ENCODE measurements at places on chromosomes 3 and 15.
A peak's percentile ranks its signal among the peaks of the same experiment; 100 is the strongest.

- DNase-seq = no peak
- H3K4me1 ChIP-seq = no peaks in the 10 kb centered on the region
- no peak overlapping the region for H3K4me3 ChIP-seq
- H3K36me3 ChIP-seq = no peaks in the 10 kb centered on the region
Measured at GRCh38 chr15:93166675-93167074, 77.7 kb upstream of the RGMA start.

- no peak overlapping the region for H3K27ac ChIP-seq
- DNase-seq = no peak
- no peaks in the 10 kb centered on the region for H3K36me3 ChIP-seq
- H3K4me1 ChIP-seq = peaks cover 11% of the 10 kb centered on the region
- no peak overlapping the region for H3K4me3 ChIP-seq
- no peaks in the 10 kb centered on the region for H3K27me3 ChIP-seq
Measured at GRCh38 chr15:60656041-60656440, 177.1 kb upstream of the ICE2 start.

DNA sequence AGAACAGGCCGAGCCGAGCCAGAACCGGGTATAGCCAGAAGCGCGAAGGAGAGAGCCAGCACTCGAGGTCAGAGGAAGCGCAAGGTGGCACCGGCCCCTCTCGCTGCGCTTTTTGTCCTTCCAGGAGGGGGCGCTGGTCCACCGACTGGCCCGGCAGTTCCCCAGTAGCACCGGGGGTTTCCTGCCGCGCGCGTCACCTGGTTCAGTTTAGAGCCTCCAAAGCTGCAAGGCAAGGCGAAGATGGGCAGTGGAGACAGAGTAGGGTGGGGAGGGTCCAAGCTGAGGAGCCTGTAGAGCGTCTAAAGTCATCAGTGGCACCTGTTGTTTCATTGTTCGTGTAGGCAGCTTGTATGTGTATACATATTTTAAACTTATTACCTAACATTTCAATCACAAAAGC is 7.6 kb upstream of the NR2E3 start:
- no peaks in the 10 kb centered on the region for H3K36me3 ChIP-seq
- H3K4me1 ChIP-seq = peaks cover 15% of the 10 kb centered on the region
- H3K27me3 ChIP-seq = no peaks in the 10 kb centered on the region
- DNase-seq = no peak

GRCh38 chr3:124886168-124887056 is 753 bp downstream of the ITGB5 start:
- H3K27ac ChIP-seq = peak overlapping the region; percentile 94
- peaks cover 17% of the 10 kb centered on the region for H3K4me1 ChIP-seq
- no peak for DNase-seq

DNA sequence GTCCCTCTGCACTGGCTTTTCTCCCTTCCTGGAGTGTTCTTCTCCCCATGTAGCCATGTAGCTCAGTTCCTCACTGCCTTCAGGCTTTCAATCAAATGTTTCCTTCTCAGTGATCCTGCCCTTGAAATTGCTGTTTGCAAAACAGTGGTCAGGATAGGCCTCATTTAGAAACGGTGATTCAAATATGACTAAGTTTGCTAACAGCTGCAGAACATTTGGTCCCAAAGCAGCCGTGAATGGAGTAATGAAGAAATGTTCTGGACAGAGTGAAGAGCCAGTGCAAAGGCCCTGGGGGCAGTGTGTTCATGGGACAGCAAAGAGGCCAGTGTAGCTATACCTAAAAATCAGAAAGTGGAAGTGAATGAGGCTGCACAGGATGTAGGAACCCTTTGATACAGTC is 223.4 kb downstream of the FEZF2 start:
- H3K4me1 ChIP-seq = no peaks in the 10 kb centered on the region
- no peak overlapping the region for H3K27ac ChIP-seq
- no peak for DNase-seq
- no peak overlapping the region for H3K4me3 ChIP-seq
- H3K36me3 ChIP-seq = no peaks in the 10 kb centered on the region

- peak within 1 kb of the TSS; percentile 47 for H3K4me3 ChIP-seq
- no peak for DNase-seq
- H3K27me3 ChIP-seq = peaks cover 15% of the 10 kb centered on the region
- H3K27ac ChIP-seq = no peak within 1 kb of the TSS
Measured at GRCh38 chr3:141050576-141051442, at the start of gene SPSB4. TSS of gene SPSB4 (plus strand) at chr3:141051347. CDS start at chr3:141066105, 14,758 bp downstream.

DNA sequence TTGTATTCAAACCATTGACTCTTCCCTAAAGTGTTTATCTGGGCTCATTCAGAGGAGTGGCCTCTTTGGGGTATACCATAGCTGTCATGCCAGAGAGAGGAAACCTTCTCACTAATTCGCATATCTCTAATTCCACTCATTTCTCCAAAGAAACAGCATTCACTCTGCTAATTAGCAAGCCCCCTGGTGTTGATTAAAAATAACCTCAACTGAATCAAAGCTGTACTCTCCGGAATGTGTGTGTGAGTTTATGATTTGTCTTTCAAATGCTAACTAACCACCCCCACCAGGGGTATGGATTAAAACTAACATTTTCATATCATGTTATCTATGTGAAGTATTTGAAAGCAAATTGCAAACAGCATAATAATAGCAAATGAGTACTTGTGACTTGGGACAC is 45.5 kb downstream of the PAQR5 start:
- H3K27ac ChIP-seq = no peak overlapping the region
- no peaks in the 10 kb centered on the region for H3K4me1 ChIP-seq
- H3K27me3 ChIP-seq = no peaks in the 10 kb centered on the region

DNA sequence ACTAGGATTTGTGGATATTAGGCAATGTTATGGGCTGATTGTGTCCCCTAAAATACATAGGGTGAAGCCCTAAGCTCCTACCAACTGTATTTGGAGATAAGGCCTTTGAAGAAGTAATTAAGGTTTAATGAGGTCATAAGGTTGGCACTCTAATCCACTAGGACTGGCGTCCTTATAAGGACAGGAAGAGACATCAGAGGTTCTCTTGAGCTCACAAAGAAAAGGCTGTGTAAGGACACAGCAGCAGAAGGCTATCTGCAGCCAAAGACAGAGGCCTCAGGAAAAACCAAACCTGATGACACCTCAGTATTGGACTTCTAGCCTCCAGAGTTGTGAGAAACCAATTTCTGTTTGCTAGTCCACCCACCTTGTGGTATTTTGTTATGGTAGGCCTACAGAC is 416.7 kb downstream of the ZBTB20 start:
- no peak for DNase-seq
- H3K27me3 ChIP-seq = no peaks in the 10 kb centered on the region
- no peak overlapping the region for H3K4me3 ChIP-seq

DNA sequence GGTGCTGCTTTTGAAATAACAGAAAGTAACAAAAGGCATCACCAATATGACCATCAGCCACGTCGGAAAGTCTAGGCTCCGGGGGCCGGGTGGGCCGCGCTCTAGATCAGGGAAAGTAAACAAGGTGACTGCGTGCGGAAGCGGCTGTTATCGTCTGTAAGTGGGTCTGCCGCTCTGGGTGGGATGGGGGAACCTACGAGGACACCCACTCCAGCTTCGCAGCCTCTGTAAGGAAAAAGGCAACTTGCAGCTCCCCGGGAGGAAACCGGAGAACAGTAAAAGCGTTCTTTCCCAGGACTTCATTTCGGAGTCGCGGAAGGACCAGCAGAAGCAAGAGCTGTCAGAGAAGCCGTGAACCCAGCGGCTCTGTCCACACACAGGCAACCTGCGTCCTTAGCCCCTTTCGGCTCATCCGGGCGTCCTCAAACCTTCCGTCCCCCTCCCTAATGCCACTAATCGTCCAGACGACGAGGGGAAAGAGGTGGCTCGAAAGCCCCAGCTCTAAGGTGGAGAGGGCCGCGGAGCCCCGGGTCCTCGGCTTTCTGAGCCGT is 461 bp downstream of the XRN1 start:
- H3K4me1 ChIP-seq = peaks cover 8% of the 10 kb centered on the region
- no peaks in the 10 kb centered on the region for H3K36me3 ChIP-seq
- H3K27me3 ChIP-seq = no peaks in the 10 kb centered on the region
- DNase-seq = no peak
- H3K27ac ChIP-seq = peak overlapping the region; percentile 99
- peak overlapping the region; percentile 95 for H3K4me3 ChIP-seq

- H3K36me3 ChIP-seq = no peaks in the 10 kb centered on the region
- H3K4me3 ChIP-seq = no peak overlapping the region
- no peaks in the 10 kb centered on the region for H3K4me1 ChIP-seq
- no peak overlapping the region for H3K27ac ChIP-seq
Measured at GRCh38 chr3:32127219-32127826, 20.9 kb downstream of the GPD1L start.

- no peaks in the 10 kb centered on the region for H3K4me1 ChIP-seq
- DNase-seq = no peak
- no peaks in the 10 kb centered on the region for H3K36me3 ChIP-seq
- H3K4me3 ChIP-seq = no peak overlapping the region
- H3K27me3 ChIP-seq = no peaks in the 10 kb centered on the region
Measured at GRCh38 chr3:156189927-156190326, 69.5 kb downstream of the KCNAB1 start.

- no peak overlapping the region for H3K4me3 ChIP-seq
- no peak for DNase-seq
- no peaks in the 10 kb centered on the region for H3K27me3 ChIP-seq
- H3K27ac ChIP-seq = no peak overlapping the region
- no peaks in the 10 kb centered on the region for H3K36me3 ChIP-seq
Measured at GRCh38 chr3:87197531-87197930, 29.6 kb upstream of the CHMP2B start.

DNA sequence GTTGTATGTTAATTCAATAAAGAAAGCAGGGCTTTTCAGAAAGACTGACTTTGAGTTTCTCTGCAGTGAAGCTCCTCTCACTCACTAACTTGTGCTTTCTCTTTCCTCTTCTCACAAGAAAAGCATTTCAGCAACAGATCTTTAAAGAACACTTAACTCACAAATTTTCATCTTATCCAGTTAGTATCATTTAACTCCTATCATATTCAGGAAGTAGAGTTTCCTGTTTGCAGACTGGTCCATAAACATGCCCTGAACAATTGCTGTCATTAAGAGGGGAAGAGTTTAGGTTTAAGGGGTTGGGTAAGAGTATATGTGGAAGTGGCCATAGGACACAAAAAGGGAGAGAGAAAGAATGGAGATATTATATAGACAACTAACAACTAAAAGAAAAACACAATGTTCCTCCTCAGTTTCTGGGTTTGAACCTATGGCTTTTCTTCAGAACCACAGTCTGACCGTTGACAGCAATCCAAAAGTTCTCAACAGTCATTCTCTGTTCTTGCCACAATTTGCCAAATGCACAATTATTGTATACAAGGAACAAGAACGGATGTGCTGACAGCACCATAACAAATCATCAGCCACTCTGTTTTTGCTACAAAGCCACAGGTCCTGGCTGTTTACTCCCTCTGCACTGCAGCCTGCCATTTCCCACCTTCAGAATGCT is 63.9 kb downstream of the CHAC1 start:
- no peak for DNase-seq
- no peaks in the 10 kb centered on the region for H3K27me3 ChIP-seq
- no peak overlapping the region for H3K4me3 ChIP-seq
- no peaks in the 10 kb centered on the region for H3K36me3 ChIP-seq
- no peaks in the 10 kb centered on the region for H3K4me1 ChIP-seq

DNA sequence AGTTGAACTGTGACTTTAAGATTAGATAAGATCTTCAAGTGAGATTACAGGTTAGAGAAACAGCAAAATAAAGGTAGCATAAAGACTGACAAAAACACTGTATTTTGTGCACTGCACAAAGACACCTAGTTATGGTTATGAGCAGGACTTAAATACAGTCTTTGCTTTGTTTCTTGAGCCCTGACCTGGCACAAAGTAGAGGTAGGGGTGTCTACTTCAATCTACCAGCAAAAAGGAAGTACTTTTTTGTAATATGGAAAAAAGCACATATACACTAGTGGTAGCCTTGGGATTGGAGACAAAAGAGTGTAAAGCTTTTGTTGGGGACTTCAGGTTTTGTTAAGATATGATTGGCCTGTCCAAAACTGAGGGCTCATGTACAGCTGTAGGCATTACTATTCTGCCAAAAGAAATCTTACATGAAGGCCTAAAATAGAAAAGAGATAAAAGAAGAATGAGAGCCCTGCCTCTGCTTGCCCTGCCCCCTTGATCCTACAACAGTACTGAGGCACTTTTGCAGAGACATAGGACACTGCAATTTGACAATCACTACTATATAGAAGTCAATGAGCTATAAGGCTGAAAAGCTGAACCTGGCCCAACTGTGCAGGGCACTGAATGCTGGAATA is 194.3 kb downstream of the CBLB start:
- H3K27ac ChIP-seq = no peak overlapping the region
- H3K36me3 ChIP-seq = no peaks in the 10 kb centered on the region
- H3K27me3 ChIP-seq = no peaks in the 10 kb centered on the region
- no peaks in the 10 kb centered on the region for H3K4me1 ChIP-seq
- DNase-seq = no peak

GRCh38 chr3:179324270-179324754 is 1.5 kb downstream of the ZNF639 start:
- DNase-seq = no peak
- H3K36me3 ChIP-seq = no peaks in the 10 kb centered on the region
- peak overlapping the region; percentile 76 for H3K4me3 ChIP-seq
- no peaks in the 10 kb centered on the region for H3K27me3 ChIP-seq

- H3K36me3 ChIP-seq = no peaks in the 10 kb centered on the region
- H3K27ac ChIP-seq = no peak overlapping the region
- no peaks in the 10 kb centered on the region for H3K27me3 ChIP-seq
- no peak for DNase-seq
- peaks cover 9% of the 10 kb centered on the region for H3K4me1 ChIP-seq
Measured at GRCh38 chr15:25474251-25474650, 35.4 kb upstream of the UBE3A start.

DNA sequence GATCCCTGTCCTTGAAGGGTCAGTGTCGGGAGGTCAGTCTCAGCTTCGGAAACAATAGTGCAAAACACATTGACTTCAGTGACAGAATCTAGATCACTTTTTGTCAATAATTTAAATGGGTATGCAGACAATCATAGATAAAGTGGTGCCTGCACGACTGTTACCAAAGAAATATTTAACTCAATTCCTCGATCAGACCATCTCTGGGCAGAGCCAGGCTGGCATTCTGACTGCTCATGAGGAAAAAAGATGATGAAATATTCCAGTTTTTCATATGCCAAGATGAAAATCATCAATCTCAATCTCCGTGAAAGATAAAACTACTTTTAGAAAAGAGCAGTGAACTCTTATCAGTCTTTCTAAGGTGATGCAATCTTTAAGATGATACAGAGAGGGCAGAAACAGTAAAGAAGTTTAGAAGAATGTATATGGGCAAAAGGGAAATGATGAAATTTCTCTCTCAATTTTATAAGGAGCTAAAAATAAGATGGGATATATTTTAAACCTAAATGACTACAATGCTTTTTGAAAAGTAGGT is 169.9 kb downstream of the WDR72 start:
- DNase-seq = no peak
- H3K36me3 ChIP-seq = no peaks in the 10 kb centered on the region
- H3K4me1 ChIP-seq = no peaks in the 10 kb centered on the region
- no peaks in the 10 kb centered on the region for H3K27me3 ChIP-seq
- H3K4me3 ChIP-seq = no peak overlapping the region

All from esophagus squamous epithelium (tissue), 5 donors.